Neural progenitor cell (in vitro differentiated cells): ENCODE measurements at places on chromosomes 3 and 15. TPM values are rescaled to one million over a fixed set of nuclear protein-coding genes. Genes with fewer than 3 reads are reported as not detected.

DNA sequence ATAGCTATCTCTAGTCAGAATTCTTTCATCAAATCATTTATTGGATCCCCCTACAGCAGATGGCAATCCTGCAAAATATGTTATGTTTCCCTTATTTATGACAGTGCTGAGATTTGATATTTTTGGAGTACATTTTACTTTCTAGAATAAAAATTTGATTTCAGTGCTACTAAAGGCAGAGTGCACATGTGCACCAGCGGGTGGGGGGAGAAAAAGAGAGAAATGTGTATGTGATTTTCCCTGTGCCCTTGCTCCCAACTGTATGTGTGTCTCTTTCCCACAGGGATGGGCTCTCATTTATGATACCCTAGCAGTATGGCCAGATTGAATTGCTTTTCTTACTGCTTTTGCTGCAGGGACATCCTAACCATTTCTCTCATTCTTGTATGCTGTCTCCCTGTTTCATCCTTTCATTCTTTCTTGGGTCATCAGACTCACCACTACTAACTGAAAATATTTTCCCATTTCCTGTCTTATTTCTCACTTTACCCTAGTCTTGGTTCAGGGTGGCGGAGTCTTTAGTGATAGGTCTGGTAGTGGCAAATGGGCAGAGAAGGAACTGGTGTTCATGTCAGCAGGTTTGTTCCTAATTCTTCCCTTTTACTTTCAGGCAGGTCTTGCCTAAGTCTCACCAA is 140.7 kb downstream of the TCF12 start:
- H3K36me3 ChIP-seq, result no peaks in the 10 kb centered on the region
- no peak for DNase-seq
- no peaks in the 10 kb centered on the region for H3K27me3 ChIP-seq
- no peak overlapping the region for H3K27ac ChIP-seq
- no peak overlapping the region for H3K4me3 ChIP-seq

The ITGA11 gene
- not detected in 2 replicates for total RNA-seq

GRCh38 chr3:64021922-64022321 is 1.4 kb downstream of the PSMD6 start:
- H3K4me3 ChIP-seq, result peak overlapping the region; percentile 91
- peaks cover 9% of the 10 kb centered on the region for H3K36me3 ChIP-seq
- H3K27me3 ChIP-seq, result no peaks in the 10 kb centered on the region
- no peak overlapping the region for H3K27ac ChIP-seq
- peaks cover 9% of the 10 kb centered on the region for H3K4me1 ChIP-seq

DNA sequence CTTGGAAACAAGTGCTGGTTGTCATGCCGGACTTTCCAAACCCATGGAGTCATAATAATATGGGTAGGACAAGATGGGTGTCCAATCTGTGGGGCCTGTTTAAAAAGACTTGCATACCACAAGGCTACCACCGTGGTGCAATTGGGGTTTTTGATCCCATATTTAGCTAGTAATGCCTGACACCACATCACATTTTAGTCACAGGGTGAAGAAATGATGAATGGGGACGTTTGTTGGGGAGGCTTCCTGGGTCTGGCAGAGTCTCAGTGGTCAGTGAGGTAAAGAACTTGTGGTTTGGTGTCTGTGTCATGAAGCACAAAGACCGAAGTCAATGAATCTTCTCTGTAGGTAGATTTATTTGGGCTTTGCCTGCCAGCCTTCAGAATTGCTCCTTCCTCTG is 31.0 kb downstream of the P3H2 start:
- H3K4me1 ChIP-seq, result peaks cover 26% of the 10 kb centered on the region
- DNase-seq, result no peak
- H3K36me3 ChIP-seq, result no peaks in the 10 kb centered on the region
- H3K27ac ChIP-seq, result no peak overlapping the region

The ZSCAN2 gene
- 6.7 and 14.2 TPM in 2 replicates for total RNA-seq

GRCh38 chr15:77720173-77720572 is 87.5 kb upstream of the LINGO1 start:
- H3K36me3 ChIP-seq, result no peaks in the 10 kb centered on the region
- no peak overlapping the region for H3K4me3 ChIP-seq
- DNase-seq, result no peak

DNA sequence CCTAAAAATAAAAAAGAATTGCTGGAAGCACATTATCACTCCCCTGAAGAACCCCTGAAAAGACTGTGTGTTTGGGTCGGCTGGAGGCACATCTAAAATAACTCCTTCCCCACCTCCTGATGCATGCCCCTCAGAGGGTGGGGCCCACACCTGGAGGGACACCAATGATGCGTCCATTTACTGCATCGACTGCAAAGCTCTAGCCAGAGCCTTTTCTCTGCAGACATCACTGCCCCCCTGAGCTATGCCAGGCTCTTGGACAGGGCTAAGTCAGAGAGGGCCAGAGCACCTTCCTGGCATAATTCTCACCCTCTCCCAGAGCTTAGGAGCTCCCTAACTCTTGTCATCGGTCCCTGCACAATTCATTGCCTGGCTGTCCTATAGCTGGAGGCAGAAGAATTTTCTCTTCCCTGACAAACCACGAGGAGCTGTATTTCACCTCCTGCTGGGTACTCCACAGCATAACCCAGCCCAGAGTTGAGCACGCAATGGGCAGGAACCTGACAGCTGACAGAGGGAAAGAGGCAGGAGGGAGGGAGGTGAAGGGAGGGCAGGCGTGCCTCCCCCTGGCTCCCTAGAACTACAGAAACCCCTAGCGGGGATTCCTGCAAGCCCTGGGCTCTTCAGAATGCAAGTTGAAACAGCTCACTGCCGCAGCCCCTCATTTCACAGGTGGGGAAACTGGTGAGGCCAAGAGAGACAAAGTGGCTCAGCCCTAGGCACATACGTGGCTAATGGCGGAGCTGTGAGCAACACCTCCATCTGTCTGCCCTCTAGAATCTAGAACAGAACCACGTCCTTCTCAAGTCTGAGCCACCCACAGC is 46.6 kb downstream of the XXYLT1 start:
- H3K36me3 ChIP-seq, result no peaks in the 10 kb centered on the region
- DNase-seq, result no peak
- no peaks in the 10 kb centered on the region for H3K4me1 ChIP-seq
- H3K4me3 ChIP-seq, result no peak overlapping the region

- no peak overlapping the region for H3K27ac ChIP-seq
- no peak overlapping the region for H3K4me3 ChIP-seq
- no peaks in the 10 kb centered on the region for H3K4me1 ChIP-seq
- H3K36me3 ChIP-seq, result no peaks in the 10 kb centered on the region
Measured at GRCh38 chr15:69489073-69489571, 36.5 kb downstream of the RPLP1 start.

The CHL1 gene
- 0.49 and 0.59 TPM in 2 replicates for total RNA-seq

DNA sequence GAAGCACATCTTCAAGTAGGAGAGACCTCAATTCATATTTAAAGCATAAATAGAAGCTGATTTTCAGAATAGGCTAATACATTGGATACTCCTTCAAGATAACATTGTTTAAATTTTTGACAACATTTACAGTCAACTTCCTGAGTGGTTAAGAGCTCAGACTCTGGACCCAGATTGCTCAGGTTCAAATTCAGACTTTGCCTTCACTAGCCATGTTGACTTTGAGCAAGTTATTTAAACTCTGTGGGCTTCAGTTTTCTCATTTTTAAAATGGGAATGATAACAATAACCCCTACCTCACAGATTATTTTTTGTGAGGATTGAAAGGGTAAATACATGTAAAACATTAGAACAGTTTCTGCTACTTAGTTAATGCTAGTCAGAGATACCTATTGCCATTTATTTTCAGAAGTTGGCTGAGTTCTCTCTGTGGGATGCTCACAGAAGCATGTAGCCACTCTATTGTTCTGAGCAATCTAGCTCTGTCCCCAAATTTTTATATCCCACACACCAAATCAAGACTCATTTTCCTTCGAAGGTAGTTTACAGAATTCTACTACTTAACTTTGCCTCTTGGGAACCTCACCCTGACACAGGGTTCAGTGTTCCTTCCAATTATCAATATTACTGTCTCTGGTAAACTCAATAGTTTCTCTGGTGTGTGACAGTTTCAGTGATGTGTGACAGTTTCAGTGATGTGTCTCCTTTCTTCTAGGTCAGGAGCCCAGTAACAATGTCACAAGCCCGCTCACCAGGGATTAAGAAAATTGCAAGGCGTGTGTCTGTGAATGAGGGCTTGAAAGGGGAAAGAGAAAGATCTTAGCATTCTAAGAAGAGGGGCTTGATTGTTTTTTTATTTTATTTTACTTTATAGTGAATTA is 79.4 kb upstream of the OSTN start:
- H3K4me3 ChIP-seq, result no peak overlapping the region
- no peaks in the 10 kb centered on the region for H3K27me3 ChIP-seq
- DNase-seq, result peak; percentile 37

The ANKRD34C gene
- total RNA-seq, result not detected in 2 replicates

GRCh38 chr3:81868597-81868996 is 107.2 kb upstream of the GBE1 start:
- no peaks in the 10 kb centered on the region for H3K27me3 ChIP-seq
- no peaks in the 10 kb centered on the region for H3K36me3 ChIP-seq
- DNase-seq, result no peak
- no peak overlapping the region for H3K27ac ChIP-seq
- H3K4me3 ChIP-seq, result no peak overlapping the region

The MAP4 gene
- 54.6 and 66.6 TPM in 2 replicates for total RNA-seq

The MUC13 gene
- total RNA-seq, result not detected in 2 replicates
